Hair follicular keratinocyte (primary cell): ENCODE measurements at places on chromosomes 4 and X. TPM values are rescaled to one million over a fixed set of nuclear protein-coding genes. Genes with fewer than 3 reads are reported as not detected.

The SLC7A11 gene
- 22.8 and 30.2 TPM in 2 replicates for total RNA-seq

The NUDT10 gene
- total RNA-seq, result 0.62 and 2.2 TPM in 2 replicates

The AREG gene
- 1,201 and 2,086 TPM in 2 replicates for total RNA-seq

The TBC1D25 gene
- total RNA-seq, result 8.7 and 11.5 TPM in 2 replicates

The TRIM60 gene
- not detected in 2 replicates for total RNA-seq

The TMPRSS11F gene
- total RNA-seq, result not detected in 2 replicates

The GRID2 gene
- total RNA-seq, result not detected in 2 replicates

The POU3F4 gene
- not detected in 2 replicates for total RNA-seq

The PABPC1L2B gene
- not detected in 2 replicates for total RNA-seq

The RIPPLY1 gene
- total RNA-seq, result not detected in 2 replicates

The CT55 gene
- not detected in 2 replicates for total RNA-seq

The TREX2 gene
- 2.0 and 4.1 TPM in 2 replicates for total RNA-seq

The TMEM154 gene
- 30.5 and 66.2 TPM in 2 replicates for total RNA-seq

The SMR3B gene
- total RNA-seq, result not detected in 2 replicates

The PLXNB3 gene
- total RNA-seq, result 5.2 and 5.4 TPM in 2 replicates

The KLHL8 gene
- total RNA-seq, result 4.4 TPM in 2 replicates

The SLC34A2 gene
- total RNA-seq, result not detected in 2 replicates

The CXCL1 gene
- 104 and 131 TPM in 2 replicates for total RNA-seq

The CCNI gene
- 169 and 350 TPM in 2 replicates for total RNA-seq

The NAT8L gene
- total RNA-seq, result not detected in 2 replicates

The PARM1 gene
- under 0.01 TPM in 1 of 2 replicates, not detected in the other for total RNA-seq

The RPL36A gene
- total RNA-seq, result 608 and 1,124 TPM in 2 replicates
